ENCODE measurements at places on chromosomes 7 and 10. TPM values are rescaled to one million over a fixed set of nuclear protein-coding genes. Genes with fewer than 3 reads are reported as not detected.
A peak's percentile ranks its signal among the peaks of the same experiment; 100 is the strongest.

DNA sequence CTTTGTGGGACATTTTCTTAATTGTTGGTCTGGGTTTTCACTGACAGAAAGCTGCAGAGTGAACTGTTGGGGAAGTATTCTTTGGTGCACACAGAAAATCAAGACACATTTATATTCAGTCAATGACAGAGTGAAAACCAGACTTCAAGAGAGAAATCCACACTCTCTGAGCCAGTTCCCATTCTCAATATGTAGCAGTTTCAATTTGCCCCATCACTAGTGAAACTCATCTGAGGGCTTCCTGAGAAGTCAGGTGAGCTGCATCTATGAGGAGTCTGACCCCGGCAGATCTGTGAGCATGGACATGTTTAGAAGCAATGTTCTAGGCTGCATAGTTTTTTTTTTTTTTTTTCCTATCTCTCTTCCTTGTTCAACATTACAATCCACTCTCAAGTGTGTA, 163.7 kb upstream of the AHR start:
- H3K36me3 ChIP-seq, result no peaks in the 10 kb centered on the region
- no peak overlapping the region for H3K27ac ChIP-seq
- H3K27me3 ChIP-seq, result no peaks in the 10 kb centered on the region
- DNase-seq, result no peak
- no peak overlapping the region for H3K4me3 ChIP-seq

Gene FAM171A1
- total RNA-seq, result not detected

- peak within 1 kb of the TSS; percentile 82 for H3K27ac ChIP-seq
- no peaks in the 10 kb centered on the region for H3K27me3 ChIP-seq
- H3K4me3 ChIP-seq, result peak within 1 kb of the TSS; percentile 97
- H3K36me3 ChIP-seq, result peaks cover 9% of the 10 kb centered on the region
- peak; percentile 96 for DNase-seq
These were observed at the start of gene PFKFB3 for GRCh38 chr10:6202684-6203330. TSS of gene PFKFB3 (plus strand) at chr10:6202932. CDS start at chr10:6203261, 329 bp downstream.

GRCh38 chr10:119090968-119091367, 10.4 kb upstream of the EIF3A start:
- H3K4me1 ChIP-seq, result peaks cover 44% of the 10 kb centered on the region
- no peaks in the 10 kb centered on the region for H3K27me3 ChIP-seq
- no peak for DNase-seq

Gene PTN
- not detected for total RNA-seq

Gene NEBL
- not detected for total RNA-seq

DNA sequence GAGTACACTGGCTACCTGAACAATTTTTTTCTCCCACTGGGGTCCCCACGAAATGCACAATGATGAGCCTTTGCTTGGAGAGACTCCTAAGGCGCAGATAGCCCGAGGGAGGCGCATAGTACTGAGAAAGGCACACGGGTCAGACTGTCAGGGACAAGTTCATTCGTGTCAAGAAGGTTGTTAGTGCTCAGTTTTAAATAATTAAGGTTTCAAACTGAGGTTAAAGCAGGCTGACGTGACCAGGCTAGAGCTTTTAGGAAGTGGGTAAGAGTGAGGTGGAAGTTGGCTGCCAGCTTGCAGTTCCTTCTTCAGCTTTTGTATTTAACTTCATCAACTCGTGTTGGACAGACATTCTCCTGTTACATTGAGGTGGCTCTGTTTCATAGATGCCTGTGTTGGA, 31.6 kb downstream of the RBM33 start:
- peaks cover 46% of the 10 kb centered on the region for H3K36me3 ChIP-seq
- H3K27ac ChIP-seq, result no peak overlapping the region
- H3K4me1 ChIP-seq, result peaks cover 34% of the 10 kb centered on the region
- H3K4me3 ChIP-seq, result no peak overlapping the region
- DNase-seq, result no peak
- H3K27me3 ChIP-seq, result no peaks in the 10 kb centered on the region

DNA sequence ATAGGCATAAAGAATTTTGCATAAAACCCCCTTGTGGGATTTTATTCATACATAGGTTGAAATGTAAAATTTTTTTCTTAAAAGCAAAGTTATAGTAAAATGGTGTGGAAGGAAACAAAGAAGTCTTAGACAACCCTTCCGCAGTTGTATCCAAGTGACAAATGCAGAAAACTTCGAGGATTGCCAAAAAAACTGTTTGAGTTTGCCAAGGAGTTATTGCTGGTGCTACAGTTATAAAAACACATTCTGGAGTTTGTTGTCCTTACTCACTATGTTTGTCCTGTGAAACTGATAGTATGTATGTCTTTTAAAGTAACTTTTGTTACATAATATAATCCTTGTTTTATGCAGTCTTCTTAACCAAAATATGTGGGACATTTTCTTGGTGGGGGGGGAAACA, 120.3 kb downstream of the FOXP2 start:
- DNase-seq, result no peak
- no peaks in the 10 kb centered on the region for H3K27me3 ChIP-seq
- H3K4me1 ChIP-seq, result no peaks in the 10 kb centered on the region
- H3K4me3 ChIP-seq, result no peak overlapping the region

DNA sequence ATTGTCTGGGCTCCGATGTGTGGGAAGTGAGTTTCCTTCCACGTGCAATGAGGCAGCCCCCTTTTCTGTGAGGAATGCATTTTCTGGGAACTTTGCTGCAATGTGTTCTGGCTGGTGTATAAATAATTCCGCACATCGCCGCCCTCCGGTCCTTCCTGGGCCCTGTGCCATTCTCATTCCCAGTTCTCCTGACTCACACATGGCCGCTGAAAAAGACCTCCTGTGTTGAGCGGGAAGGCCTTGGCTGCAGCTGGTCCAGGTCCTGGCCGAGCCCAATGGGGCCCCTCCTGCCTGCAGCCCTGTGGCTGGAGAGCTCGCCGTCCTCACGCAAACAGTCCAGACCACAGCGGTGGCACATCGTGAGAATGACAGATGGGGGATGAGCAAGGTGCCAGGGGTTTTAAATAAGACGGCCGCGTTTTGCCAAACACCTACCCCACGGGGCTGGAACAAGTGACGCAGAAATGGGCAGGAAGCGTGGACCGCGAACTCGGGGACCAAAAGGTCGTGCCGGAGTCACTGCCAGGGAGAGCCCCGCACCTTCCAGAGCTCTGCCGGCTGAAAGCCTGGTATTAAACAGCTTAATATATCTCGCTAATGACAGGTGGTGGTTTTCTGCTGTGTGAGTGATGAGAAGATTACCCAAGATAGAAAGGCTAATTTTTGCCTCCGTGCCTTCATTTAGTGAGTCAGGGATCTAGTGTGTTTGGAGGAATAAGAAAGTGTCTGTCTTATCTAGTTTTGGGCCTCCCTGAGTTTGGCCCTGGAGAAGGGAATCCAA, 37.0 kb downstream of the FAM20C start:
- DNase-seq, result no peak
- H3K4me3 ChIP-seq, result no peak overlapping the region
- no peaks in the 10 kb centered on the region for H3K4me1 ChIP-seq
- no peaks in the 10 kb centered on the region for H3K36me3 ChIP-seq

DNA sequence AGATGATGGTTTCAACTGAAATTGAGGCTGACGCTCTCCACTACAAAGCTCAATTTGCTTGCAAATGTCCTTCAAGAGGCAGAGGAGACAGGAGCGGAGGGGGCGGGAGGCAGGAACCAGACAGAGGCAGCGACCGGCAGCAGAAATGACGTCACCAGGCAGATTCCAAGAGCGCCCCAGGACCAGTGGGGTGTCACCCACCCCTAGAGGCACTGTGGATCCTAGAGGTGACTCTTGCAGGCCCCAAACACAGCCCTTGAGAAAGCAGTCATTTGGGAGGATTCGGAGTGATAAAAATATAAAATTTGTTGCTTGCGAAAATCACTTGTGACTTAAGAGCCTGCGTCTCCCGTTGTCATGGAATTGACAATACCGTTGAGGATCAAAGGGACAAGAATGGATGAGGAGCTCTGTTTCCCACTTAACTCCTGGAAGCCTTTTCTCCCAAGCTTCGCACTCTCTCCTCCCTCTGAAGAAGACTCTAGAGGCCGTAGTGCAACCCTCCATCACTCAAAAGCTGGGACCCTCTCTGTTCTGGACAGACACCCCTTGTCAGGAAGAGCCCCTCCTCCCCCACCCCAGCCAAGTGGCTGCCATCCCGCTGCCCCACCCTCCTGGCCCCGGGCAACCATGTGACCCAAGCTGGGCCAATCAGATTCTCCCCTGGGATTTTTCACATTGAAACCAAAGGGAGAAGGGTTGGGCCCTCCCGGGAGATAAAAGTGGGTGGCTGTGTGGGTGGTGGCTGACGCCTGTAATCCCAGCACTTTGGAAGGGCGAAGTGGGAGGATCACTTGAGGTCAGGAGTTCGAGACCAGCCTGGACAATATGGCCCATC, 16.3 kb upstream of the SLC29A4 start:
- peaks cover 7% of the 10 kb centered on the region for H3K27me3 ChIP-seq
- no peaks in the 10 kb centered on the region for H3K36me3 ChIP-seq
- no peak for DNase-seq
- H3K4me1 ChIP-seq, result no peaks in the 10 kb centered on the region

DNA sequence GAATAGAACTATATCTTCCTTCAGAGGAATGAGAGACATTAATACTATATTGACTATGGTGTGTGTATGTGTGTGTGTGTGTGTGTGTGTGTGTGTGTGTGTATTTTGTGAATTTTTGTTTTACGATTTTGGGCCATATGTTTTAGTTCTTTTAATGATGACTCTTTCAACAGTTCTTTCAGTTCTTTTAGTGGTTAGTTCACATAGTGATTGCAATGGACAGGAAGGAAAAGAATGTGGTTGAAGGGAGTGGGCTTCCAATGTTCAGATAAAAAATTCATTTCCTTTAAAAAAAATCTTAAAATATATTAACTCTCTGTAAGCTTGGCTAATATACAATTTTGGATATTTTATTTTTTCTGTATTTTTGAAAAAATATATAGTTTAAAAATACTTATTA, 315.7 kb upstream of the DGKB start:
- H3K27me3 ChIP-seq, result no peaks in the 10 kb centered on the region
- H3K4me3 ChIP-seq, result no peak overlapping the region
- no peaks in the 10 kb centered on the region for H3K36me3 ChIP-seq
- H3K27ac ChIP-seq, result no peak overlapping the region
- DNase-seq, result no peak
- no peaks in the 10 kb centered on the region for H3K4me1 ChIP-seq

Gene MMP21
- total RNA-seq, result 0.10 TPM

Gene ABCF2
- total RNA-seq, result 52.4 TPM

DNA sequence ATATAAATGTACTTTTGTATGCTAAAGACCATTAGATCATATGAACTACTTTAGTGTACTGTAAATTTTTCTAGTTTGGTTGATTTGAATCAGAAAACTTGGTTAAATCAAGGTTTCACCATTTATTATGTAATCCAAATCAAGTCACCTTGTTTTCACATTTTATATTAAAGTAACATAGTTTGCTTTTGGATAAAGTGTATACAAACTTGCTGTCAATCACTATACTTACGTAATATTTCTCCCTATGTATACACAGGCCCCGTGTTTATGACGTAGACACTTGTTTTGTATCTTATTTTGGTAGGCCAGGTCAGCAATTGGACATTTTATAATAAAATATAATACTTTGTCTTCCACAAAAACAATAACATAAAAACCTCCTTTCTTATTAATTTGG, 32.2 kb downstream of the NAMPT start:
- H3K36me3 ChIP-seq, result peaks cover 73% of the 10 kb centered on the region
- peaks cover 8% of the 10 kb centered on the region for H3K4me1 ChIP-seq
- H3K27me3 ChIP-seq, result no peaks in the 10 kb centered on the region
- no peak for DNase-seq
- no peak overlapping the region for H3K4me3 ChIP-seq

GRCh38 chr10:129870961-129871621, 93.0 kb downstream of the EBF3 start:
- no peaks in the 10 kb centered on the region for H3K4me1 ChIP-seq
- no peak overlapping the region for H3K4me3 ChIP-seq
- peaks cover 4% of the 10 kb centered on the region for H3K27me3 ChIP-seq
- no peak overlapping the region for H3K27ac ChIP-seq
- DNase-seq, result no peak

Gene PNLIPRP3
- not detected for total RNA-seq

GRCh38 chr7:22356701-22357310, at the start of gene RAPGEF5:
TSS of gene RAPGEF5 (minus strand) at chr7:22357154. CDS start at chr7:22357060, 94 bp downstream.
- no peak within 1 kb of the TSS for H3K27ac ChIP-seq
- peaks cover 5% of the 10 kb centered on the region for H3K36me3 ChIP-seq
- peaks cover 23% of the 10 kb centered on the region for H3K27me3 ChIP-seq
- DNase-seq, result peak; percentile 23

Gene FFAR4
- not detected for total RNA-seq

DNA sequence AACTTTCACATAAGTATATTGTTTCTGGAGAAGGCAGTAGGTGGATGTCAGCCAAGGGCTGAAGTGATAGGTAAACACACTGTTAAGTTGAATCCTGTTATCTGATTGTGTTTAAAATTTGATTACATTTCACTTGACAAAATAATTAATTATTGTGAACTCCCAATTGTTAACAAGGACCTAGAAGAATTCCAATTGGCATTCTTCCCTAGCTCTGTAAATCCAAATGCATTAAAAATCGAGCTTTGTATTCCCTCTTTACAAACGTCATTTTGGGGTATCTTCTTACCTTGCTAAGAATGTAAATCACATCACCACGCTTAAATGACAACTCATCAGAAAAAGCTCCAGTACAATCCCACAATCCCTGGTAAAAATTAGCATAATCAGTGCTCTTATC, 179.9 kb downstream of the SKAP2 start:
- H3K27ac ChIP-seq, result no peak overlapping the region
- H3K27me3 ChIP-seq, result no peaks in the 10 kb centered on the region
- H3K4me1 ChIP-seq, result peaks cover 13% of the 10 kb centered on the region

- H3K4me3 ChIP-seq, result no peak overlapping the region
- H3K36me3 ChIP-seq, result no peaks in the 10 kb centered on the region
- DNase-seq, result no peak
- H3K4me1 ChIP-seq, result no peaks in the 10 kb centered on the region
- no peaks in the 10 kb centered on the region for H3K27me3 ChIP-seq
These were observed 80.3 kb downstream of the AMPH start for GRCh38 chr7:38550836-38551235.

DNA sequence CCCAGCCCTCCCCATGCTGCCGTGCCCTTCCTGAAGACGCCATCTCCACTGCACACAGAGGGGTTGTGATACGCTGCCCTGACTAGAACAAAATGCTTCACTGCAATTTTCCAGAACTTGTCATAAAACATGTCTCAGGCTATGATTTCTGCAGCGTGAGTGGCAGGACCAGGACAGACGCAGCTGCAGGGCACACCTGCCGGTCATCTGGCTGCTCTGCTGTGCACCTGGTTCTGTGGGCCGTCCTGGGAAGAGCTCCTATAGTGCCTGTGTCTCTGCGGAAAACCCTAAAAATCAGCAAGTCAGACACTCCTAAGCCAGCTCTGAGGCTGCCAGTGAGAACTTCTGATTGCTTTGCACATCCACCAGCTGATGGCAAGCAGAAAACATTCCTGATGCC, 39.7 kb upstream of the DIP2C start:
- DNase-seq, result no peak
- H3K36me3 ChIP-seq, result no peaks in the 10 kb centered on the region
- no peaks in the 10 kb centered on the region for H3K27me3 ChIP-seq
- no peaks in the 10 kb centered on the region for H3K4me1 ChIP-seq
- no peak overlapping the region for H3K4me3 ChIP-seq

Gene MYOZ1
- not detected for total RNA-seq

DNA sequence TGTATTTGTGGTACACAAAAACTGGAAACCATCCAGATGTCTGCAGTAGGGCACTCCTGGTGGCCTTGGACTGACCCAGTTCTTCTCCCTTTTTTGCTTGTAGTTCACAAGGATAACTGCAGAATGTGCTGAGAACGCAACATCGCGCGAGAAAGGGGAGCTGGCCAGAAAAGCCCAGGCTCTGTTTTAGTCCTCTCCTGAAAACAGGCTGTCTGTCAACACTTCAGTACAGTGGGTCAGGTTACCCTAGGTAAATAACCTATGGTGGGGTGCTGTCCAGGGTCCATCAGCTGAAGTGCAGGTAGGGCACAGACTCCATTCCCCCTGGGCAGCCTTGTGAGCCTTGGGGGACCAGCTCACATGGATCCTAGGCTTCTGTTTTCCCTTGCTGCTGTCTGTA, 495.8 kb downstream of the MDFIC start:
- DNase-seq, result no peak
- no peaks in the 10 kb centered on the region for H3K36me3 ChIP-seq
- H3K4me3 ChIP-seq, result no peak overlapping the region
- no peaks in the 10 kb centered on the region for H3K4me1 ChIP-seq
